ENCODE measurements at places on chromosomes 3 and 15. TPM values are rescaled to one million over a fixed set of nuclear protein-coding genes. Genes with fewer than 3 reads are reported as not detected.

DNA sequence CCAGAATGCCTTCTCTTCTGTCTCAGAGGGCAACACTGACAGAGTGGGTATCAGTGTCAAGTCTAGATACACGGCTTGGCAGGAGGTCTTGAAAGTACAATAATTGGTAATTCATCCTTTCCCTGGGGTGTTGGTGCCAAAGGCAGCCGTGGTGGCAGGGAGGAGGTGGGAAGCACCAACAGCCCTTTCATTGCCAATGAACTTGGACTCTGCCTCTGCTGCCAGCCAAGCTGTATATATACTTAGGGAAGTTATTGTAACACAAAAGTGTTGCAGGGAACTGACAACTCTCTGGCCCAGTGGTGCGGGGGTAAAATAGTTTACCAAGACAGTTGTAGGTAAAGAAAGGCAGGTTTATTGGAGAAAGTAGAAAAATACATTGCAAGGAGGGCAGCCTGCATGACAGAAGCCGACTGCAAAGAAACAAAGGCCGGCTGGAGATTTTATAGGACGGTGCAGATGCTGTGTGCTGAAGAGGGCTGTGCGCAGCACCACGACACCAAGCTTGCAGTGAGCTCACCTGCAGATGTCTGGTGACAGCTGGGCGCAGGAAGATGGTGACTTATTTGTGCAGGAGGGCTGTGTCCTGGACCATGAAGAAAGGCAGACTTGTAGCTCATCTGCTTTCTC is 4.0 kb upstream of the FAM3D start:
- DNase-seq = no peak

DNA sequence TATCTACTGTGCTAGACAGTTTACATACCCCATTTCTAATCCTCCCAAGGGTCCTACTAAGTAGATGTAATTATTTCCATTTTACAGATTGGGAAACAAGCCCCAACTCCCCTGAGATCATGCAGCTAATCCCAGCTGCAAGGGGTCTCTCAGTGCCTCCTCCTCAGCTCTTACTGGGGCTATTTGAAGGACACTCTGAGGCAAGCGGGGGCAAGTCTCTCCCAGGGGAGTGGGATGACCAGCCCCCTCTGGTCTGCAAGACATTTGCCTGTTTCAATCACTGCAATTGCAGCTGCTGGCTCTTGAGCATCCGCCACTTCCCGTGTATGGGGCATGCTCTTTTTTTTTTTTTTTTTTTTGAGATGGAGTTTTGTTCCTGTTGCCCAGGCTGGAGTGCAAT is 11.4 kb downstream of the LAMP3 start:
- DNase-seq = no peak

GRCh38 chr15:77915261-77915960 is 162.1 kb downstream of the TBC1D2B start:
- DNase-seq = no peak

DNA sequence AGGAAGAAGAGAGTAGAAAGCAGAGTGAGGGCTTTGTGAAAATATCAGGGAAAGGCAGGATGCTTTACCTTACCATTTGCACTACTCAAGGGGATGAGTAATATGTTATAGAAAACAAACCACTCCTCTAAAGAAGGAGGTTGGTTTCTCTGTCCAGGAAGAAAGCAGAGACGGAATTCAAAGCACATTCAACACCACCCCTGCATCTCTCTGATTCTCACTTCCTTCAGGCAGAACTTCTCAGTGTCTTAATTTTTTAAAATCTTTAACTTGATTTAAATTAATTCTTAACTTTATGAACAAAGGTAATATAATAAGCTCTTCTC is 82.4 kb downstream of the NR2F2 start:
- DNase-seq = no peak

FAM43A gene
- total RNA-seq = 0.12 TPM

ERICH6 gene
- total RNA-seq = not detected

PLA2G4D gene
- total RNA-seq = not detected

CAND2 gene
- 7.9 TPM for total RNA-seq

Data from progenitor cell of endocrine pancreas (in vitro differentiated cells).